ENCODE measurements at places on chromosomes 13 and 19. TPM values are rescaled to one million over a fixed set of nuclear protein-coding genes. Genes with fewer than 3 reads are reported as not detected.

DNA sequence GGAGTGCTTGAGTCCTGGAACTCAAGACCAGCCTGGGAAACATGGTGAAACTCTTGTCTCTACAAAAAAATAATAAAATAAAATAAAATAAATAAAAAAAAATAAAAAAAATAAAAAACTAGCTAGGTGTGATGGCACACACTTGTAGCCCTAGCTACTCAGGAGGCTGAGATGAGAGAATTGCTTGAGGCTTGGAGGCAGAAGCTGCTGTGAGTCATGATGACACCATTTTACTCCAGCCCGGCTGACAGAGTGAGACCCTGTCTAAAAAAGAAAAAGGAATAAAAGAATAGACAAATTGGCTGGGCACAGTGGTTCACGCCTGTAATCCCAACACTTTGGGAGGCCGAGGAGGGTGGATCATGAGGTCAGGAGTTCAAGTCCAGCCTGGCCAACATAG is 1168.9 kb downstream of the SLITRK5 start:
- no peak for DNase-seq

Gene NCAN
- not detected for total RNA-seq

Gene KLHL1
- not detected for total RNA-seq

- DNase-seq: no peak
These were observed 586 bp downstream of the MRI1 start for GRCh38 chr19:13764821-13765394.

DNA sequence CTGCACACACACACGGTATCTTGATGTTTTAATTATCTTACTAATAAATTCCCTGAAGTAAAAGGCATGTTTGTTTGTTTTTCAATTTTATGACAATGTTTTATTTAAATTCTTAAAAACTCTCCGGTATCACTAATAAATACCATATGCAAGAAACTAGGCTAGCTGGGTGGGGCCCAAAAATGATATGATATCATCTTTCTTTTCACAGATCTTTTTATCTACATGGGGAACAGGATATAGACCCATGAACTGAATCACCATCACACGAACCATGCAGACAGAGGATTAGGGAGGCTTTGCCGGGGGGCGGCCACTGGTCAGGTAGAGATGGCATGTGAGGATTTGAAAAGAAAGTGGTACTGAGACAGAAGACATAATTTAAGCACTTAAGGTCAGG is 266.4 kb downstream of the ENOX1 start:
- no peak for DNase-seq

DNA sequence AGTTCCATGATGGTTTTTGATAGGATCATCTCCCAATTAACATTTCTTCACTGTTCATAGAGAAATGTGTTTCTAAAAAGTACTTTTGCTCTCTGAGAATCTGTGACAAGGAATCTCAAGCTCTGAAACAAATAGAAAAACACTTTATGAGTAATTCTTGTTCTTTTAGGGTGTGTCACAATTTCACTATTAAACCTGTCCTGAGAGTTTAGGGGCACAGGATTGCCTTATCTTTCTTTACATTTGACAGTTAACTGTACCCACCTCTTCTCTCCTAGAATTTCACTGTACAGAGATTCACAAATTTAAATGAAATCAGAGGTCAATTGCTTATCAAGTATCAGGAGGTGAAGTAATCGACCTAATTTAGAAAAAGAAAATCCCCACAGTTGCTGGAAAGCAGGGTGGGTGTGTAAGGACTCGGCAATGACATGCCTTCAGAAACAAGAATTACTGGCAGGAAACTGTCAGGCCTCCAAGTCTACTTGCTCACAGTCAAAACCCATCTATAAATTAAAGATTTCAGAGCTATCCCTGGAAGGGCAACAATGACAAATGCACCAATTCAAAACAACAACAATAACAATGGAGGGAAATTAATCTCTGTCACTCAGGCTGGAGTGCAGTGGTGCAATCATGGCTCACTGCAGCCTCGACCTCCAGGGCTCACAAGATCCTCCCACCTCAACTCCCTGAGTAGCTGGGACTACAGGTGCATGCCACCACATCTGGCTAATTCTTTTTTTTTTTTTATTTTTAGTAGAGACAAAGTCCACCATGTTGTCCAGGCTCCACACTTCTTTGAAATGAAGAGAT is 250.2 kb downstream of the ABCC4 start:
- DNase-seq: no peak

DNA sequence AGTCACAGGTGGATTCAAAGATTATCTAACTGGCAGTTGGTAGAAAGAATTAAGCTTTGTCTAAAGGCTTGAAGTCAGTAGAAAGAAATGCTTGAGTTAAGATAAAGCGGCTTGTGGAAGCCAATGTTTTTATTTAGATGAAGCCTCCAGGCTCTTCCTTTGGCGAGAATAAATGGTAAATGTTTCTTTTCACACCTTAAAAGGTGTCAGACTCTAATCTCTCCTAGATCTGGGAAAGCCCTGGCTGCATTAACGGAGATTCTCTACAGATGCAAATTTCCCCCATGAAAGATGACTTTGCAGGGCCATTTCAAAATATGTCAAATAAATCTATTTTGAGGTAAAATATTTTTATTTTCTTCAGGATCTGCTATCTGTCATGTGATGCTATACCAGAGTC is 37.8 kb upstream of the PCCA start:
- no peak for DNase-seq

GRCh38 chr13:39149896-39150295 is 111.6 kb downstream of the NHLRC3 start:
- no peak for DNase-seq

Gene TMC4
- 0.11 TPM for total RNA-seq

Gene MYO1F
- 0.37 TPM for total RNA-seq

DNA sequence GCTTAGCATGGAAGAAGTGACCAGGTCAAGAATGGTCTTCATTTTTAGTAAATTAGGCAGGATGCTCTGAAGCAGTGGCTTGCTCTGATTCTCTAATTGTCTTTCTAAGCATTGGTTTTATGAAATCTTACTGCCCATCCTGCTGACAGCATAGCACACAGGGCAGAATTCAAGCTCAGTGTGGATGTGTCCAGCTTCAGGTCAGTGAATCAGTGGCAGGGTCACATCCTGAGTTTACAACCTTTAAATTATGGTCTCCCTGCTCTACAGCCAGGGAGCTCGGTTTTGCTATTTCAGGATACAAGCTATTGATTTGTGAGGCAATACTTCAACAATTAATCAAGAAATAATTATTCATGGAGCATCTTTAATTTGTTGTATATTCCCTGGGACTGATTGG is 202.3 kb upstream of the RXFP2 start:
- no peak for DNase-seq

Gene FFAR2
- not detected for total RNA-seq

- peak; percentile 98 for DNase-seq
These were observed 1.4 kb upstream of the RAVER1 start for GRCh38 chr19:10334588-10335351.

Gene ZFP28
- total RNA-seq: 28.1 TPM

DNA sequence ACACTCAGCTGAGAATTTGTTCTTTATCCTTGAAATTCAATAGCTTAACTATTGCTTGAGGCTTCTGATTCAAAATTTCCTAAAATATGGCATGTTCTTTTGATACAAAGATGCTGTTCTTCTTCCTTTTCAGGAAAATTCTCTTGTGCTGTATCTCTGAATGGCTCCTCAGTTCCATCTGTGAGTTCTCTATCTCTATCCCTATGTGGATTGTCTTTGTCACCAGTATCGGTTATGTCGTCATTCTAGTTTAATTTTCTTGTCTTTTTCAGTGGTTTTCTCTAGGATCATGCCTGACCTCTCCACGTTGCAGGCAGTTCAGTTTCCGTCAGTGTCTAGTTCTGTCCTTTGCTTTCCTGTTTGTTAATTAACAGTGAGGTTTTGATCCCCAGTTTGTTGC is 104.6 kb upstream of the GJB6 start:
- DNase-seq: no peak

Gene MYO16
- total RNA-seq: 0.05 TPM

DNA sequence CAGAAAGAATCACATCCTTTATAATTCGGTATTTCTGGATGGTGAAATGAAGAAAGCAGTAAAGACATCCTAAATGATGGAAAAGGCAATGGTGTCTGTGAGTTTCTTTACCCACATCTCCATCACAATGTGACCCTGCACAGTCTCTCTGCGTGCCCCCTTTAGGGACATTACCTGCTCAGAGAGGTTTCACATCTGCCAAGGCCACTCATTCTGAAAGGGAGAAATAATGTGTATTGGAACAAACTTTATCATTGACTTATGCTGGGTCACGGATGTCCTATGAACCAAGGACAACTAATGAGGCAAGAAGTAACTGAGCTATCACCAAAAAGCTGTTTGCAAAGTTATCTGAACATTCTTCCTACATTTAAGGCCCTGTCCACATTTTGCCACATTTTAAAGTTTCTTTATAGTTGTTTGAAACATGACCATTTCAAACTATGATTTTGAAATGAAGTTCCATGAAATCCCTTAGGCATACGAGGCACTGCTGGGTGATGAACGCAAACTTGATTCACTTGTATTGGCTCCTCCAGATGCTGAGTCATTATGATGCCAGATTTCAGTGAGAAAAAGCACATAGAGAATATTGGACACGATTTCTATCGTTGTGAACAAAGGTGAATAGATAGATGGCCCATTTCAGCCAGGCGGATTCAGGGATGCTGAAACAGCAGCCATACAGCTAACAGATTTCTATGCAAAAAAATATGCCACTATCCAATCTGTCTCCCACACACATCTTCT is 63.5 kb upstream of the HMGB1 start:
- DNase-seq: no peak

GRCh38 chr19:12715102-12715501 is 8.6 kb downstream of the TNPO2 start:
- DNase-seq: no peak

GRCh38 chr13:67829641-67830040 is 599.5 kb upstream of the PCDH9 start:
- DNase-seq: no peak

DNA sequence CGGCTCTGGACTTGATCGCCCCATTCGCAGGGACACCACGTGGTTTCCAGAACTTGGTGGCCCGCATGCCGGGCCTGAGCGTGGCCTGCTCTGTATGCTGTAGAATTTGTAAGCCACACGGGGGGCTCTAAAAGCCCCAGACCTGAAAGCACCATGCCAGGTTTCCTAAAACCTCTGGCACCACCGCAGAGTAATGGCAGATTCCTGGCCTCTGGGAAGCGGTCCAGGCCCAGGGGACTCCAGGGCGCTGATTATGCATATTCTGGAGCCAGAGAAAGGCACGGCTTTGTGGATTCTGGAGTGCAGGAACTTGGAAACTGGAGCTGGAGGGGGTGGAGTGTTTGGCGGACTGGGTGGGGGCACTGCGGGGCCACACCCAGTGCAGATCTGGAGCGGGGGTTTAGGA is 3.7 kb downstream of the FTL start:
- DNase-seq: no peak

- DNase-seq: no peak
These were observed 8.2 kb downstream of the ADGRE2 start for GRCh38 chr19:14770136-14770535.

Gene CHST8
- total RNA-seq: not detected

Gene DZIP1
- 22.2 TPM for total RNA-seq

Gene FAM174C
- 32.2 TPM for total RNA-seq

GRCh38 chr13:77857531-77858209 is 61.0 kb downstream of the EDNRB start:
- DNase-seq: no peak

DNA sequence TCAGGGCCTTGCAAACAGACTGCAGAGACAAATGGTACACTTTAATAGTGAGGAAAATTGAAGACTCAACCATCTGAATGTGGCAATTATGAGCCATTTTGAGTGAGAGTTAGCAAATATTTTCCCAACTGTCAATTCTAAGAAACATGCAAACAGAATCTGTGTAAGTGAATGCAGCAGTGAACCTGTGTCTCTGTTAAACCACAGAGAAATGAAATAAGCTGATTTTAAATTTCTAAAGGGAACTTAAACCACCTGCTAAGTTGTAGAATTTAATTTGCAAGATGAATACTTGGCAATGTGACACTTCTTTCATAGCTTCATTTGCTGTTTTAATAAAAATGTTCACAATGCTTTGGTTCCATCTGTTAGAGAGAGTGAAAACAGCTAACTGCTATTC is 42.0 kb upstream of the TDRD3 start:
- DNase-seq: no peak

DNA sequence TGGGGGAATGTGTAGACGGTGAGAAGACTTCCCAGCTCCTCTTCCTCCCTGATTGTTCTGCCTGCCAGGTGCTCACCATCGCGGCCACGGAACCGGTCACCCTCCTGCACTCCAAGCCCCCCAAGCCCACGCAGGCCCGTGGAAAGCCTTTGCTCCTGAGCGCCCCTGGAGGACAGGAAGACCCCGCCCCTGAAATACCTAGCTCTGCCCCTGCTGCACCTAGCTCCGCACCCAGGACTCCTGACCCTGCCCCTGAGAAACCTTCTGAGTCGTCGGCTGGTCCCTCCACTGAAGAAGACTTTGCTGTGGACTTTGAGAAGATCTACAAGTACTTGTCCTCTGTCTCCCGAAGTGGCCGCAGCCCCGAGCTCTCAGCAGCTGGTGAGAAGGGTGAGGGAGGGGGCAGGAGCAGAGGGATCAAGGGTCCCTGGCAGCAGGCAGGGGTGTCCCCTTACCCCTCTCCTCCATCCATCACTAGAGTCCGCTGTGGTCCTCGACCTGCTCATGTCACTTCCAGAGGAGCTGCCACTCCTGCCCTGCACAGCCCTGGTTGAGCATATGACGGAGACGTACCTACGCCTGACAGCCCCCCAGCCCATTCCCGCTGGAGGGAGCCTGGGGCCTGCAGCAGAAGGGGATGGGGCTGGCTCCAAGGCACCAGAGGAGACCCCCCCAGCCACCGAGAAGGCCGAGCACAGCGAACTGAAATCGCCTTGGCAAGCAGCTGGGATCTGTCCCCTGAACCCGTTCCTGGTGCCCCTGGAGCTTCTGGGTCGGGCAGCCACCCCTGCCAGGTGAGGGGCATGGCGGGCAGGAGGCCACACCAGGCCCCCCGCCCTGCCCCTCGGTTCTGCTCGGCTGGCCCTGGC is 2.1 kb downstream of the SNAPC2 start:
- no peak for DNase-seq

DNA sequence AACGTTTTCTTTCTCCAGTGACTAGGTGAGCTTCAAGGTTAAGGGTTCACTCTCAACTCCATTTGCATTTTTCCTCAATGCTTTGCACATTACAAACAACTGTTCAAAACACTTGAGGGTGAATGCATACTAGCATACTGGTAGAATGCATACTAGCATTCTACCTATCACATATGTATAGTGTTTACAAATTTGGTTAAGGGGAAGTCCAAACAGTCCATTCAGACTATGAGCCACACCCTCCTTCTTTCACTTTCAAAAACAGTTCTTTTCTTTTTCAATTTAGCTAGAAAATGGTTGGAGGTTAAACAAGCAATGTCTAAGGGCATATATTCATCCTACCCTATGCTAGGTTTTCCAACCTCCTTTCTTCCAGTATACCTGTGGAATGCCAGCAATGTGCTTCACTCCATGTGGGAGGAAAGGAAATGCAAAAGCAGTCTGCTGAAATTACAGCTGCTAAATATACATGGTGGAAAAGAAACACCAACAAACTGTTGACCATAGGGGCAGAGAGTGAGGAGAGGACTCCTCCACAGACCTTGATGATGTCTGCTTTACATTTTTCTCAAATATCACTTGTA is 102.6 kb downstream of the DOCK9 start:
- DNase-seq: no peak

Data from SJSA1 (cell line).